ENCODE measurements at places on chromosomes 4 and X.

DNA sequence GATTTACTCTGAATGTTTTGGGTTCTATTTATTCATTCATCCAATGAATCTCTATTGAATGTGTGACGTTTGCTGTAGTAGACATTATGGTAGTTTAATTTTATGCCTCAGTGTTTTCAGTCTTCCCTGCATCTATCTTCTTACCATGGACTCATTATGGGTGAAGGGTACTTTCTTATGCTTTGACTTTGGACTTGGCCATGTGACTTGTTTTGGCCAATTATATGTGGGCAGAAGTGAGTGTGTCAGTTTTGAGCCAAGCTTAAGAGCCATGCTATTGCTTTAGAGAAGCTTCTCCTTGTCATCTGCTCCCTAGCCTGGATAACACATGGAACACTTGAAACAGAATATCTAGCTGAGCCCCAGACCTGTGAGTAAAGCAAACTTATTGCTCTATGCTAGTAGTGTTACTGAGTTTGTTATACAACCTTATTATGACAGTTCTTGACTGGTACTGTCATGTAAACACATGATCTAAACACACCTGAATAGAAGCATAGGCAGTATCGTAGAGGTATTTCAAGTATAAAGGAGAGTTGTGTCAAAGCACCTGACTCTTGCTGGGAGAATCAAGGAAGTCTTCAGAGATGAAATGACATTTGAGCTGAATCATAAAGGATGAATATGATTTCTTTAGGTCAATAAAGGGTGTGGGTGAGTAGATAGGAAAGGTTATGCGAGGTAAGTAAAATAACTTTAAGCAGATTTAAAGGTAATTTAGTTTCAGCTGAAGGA lies 128.4 kb downstream of the NAA11 start:
- no peak overlapping the region for H3K4me3 ChIP-seq
- no peak for DNase-seq
- H3K4me1 ChIP-seq, result no peaks in the 10 kb centered on the region

- no peaks in the 10 kb centered on the region for H3K36me3 ChIP-seq
- DNase-seq, result no peak
- H3K4me3 ChIP-seq, result no peak overlapping the region
- no peak overlapping the region for H3K27ac ChIP-seq
Measured at GRCh38 chr4:108398836-108399235, 221.5 kb upstream of the RPL34 start.

GRCh38 chrX:71547339-71547738 lies 14.4 kb downstream of the OGT start:
- no peaks in the 10 kb centered on the region for H3K27me3 ChIP-seq
- H3K4me1 ChIP-seq, result no peaks in the 10 kb centered on the region
- no peak for DNase-seq

DNA sequence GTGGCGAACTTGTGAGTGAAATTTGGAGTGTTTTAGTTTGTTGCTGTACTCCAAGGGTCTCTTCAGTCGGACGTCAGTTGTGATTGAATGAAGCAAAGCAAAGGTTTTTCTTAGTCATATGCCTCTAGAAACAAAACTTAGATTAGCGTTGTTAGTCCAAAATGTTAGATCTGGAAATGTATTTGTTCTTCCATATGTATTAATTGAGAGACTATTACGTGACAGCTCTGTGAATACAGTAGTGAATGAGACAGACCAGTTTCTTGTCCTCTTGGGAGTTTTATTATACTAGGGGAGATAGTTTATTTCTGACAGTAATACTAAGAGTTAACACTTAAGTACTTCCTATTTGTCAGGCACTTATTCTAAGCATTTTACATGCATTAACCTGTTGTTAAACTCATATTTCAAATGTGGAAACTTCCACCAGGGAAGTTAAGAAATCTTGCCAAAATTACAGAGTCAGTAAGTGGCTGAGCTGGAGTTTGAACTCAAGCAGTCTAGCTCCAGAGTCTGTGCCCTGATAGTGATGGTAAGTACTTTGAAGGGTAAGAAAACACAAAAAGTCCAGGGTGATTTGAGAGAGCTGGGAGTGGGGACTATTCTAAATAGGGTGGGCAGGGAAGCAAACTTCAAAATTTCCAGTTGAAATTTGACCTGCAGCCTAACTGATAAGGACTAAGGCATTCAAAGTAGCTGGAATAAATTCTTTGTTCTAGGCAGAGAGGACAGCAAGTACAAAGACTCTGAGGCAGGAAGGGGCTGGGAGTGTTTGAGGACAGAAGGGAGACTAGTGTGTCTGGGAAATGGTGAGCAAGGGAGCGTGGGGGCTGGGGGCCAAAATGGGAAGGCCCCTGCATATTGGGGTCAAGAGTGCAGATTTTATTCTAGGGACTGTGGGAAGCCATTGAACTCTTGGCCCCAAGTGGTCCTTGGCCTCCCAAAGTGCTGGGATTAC lies 17.0 kb downstream of the ADD1 start:
- H3K4me1 ChIP-seq, result peaks cover 7% of the 10 kb centered on the region
- H3K4me3 ChIP-seq, result no peak overlapping the region
- no peaks in the 10 kb centered on the region for H3K27me3 ChIP-seq
- DNase-seq, result no peak
- H3K36me3 ChIP-seq, result peaks cover 18% of the 10 kb centered on the region

DNA sequence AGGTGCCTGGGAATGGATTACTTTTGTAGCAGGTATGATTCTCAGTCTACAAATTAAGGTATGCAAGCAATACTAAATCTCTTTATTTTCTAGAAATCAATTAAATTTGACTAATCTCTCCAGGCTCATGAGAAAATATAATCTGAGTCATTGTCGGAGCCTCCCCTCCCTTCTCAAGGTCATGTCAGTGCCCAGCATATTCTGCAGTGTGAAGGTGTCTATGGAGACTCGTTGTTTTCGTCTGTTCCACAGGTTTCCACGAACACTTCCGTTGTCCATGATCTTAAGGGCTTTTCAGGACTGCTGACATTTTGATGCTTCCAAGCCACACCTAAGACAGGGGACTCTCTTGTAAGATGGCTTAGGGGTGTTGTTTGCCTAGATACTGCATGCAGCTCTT lies 56.6 kb upstream of the SCOC start:
- no peak overlapping the region for H3K27ac ChIP-seq
- H3K36me3 ChIP-seq, result no peaks in the 10 kb centered on the region

DNA sequence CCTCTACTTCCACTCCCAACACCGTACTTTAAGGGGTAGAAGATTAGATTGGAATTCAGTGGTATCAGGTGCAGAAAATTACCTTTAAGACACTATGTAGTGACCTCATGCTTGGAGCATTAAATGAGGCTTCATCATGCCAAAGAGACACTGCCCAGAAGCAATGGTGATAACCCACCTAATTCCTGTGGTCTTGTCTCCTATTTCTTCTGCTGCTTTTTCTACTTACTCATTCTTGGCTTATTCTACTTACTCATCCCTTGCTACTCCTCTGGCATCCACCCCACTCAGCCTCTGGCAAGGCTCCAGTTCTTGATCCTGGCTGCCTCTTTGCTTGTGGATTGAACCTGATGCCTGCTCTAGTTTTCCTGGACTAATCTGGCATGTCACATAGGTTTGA lies 62.3 kb upstream of the ADAMTS3 start:
- H3K27ac ChIP-seq, result no peak overlapping the region
- DNase-seq, result no peak
- H3K4me1 ChIP-seq, result no peaks in the 10 kb centered on the region
- H3K4me3 ChIP-seq, result no peak overlapping the region

GRCh38 chr4:56752985-56753384 lies 68.5 kb downstream of the SPINK2 start:
- no peak overlapping the region for H3K4me3 ChIP-seq
- H3K36me3 ChIP-seq, result no peaks in the 10 kb centered on the region
- H3K27ac ChIP-seq, result no peak overlapping the region
- DNase-seq, result no peak

DNA sequence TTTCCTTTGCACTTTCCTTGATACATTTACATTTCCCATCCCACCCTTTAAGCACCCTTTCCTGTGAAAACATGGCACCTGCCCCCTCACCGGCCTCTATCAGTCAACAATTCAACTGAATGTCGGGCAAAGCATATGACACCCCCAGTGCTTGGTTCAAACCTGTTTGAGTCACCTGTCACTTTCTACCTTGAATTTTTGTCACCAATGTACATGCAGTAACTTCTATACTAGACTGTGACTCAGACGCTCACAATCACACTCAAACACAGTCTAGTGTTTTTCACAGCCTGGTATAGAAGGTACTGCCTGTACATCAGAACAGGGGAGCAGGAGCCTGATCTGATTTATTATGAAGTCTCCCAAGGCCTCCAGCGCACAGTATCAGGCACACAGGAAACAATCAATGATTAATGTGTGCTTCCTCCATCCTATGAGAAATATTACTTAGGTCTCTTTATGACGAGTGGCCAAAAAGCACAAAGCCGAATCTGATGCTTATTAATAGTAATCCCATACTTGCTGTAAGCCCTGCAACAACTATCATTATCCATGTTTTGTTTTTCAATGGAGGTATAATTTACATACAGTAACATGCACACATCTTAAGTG lies 49.2 kb upstream of the FAM9C start:
- H3K4me3 ChIP-seq, result no peak overlapping the region
- no peaks in the 10 kb centered on the region for H3K36me3 ChIP-seq
- DNase-seq, result no peak
